Astrocyte of the spinal cord (primary cell): ENCODE measurements at places on chromosomes 4 and X.

DNA sequence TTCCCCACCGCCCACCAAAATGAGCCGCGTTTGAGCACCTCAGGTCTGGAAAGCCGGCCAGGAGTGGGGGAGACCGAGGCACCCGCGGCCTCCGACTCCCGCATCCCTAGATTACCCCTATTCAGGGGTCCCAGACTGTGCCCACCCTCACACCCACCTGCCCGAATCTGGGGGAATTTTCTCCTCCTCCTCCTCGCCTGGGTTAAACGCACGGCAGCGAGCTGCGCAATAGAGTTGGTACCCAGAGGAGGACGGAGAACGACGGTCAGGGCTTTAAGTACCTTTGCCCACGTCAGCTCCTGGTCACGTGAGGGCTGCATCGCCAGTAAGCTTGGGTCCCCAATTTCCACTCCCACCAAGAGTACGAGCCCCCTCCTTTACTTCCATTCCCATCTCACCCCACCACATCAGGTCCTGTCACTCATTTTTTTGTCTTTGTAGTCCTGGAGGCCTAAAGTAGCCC, at the start of gene ARMCX2:
TSS of gene ARMCX2 (minus strand) at position 250 of the 463 bp plus-strand sequence. CDS start 2,262 bp downstream, outside the sequence.
- DNase-seq: peak; percentile 53

DNA sequence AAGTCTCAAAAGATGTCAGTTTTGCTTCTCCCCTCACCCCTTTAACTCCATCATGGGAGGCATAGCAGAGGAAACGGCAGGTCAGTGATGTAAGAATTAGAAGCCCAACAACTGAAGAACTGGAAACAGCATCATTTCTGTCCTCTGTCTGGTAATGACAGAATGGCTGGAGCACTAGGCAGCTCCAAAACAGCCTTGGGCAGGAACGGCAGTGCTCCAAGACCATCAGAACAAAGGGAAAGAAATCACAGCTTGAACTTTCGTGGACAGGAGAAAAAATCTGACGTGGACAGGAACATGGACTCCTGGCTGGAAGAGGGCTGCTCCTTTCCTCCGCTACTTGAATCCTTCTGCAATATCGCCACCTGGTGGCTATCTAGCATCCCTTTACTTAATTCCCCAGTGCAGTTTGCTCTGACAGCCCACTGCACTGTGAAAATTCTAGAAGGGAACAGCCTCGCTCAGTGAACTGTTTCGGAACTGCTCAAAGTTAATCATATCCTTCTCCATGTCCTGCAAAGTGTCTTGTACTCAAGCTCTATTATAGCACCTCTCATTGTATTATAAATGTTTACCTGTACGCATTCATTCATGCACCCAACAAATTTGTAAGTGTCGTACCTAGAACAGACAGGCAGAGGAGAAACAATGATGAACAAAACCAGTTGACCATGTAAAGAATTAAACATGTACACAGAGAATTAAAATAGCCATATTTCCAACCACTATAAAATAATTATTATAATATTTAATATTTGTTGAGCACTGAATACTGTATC, 20.4 kb downstream of the SLC25A53 start:
- peak; percentile 89 for DNase-seq

DNA sequence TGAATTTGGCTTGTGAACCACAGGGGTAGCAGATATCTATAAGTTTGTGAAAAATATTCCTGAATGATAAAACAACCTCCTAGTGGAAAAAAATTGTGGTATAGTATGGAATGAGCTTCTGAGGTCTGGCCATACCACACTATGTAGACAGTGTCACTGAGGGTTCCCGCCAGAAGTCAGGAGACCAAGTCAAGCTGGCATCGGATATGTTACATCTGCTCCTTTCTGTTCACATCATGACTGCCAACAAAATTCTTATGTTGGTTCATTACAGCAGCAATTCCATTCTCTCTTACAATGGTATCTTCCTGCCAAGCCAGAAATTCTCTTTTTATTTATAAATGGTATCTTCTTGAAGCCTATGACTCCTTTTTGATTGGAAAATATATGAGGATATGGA, 273.0 kb downstream of the PPP3CA start:
- DNase-seq: no peak

GRCh38 chr4:11881364-11881763, 452.7 kb upstream of the HS3ST1 start:
- DNase-seq: no peak

GRCh38 chr4:134636338-134637051, 434.9 kb upstream of the PABPC4L start:
- DNase-seq: no peak

DNA sequence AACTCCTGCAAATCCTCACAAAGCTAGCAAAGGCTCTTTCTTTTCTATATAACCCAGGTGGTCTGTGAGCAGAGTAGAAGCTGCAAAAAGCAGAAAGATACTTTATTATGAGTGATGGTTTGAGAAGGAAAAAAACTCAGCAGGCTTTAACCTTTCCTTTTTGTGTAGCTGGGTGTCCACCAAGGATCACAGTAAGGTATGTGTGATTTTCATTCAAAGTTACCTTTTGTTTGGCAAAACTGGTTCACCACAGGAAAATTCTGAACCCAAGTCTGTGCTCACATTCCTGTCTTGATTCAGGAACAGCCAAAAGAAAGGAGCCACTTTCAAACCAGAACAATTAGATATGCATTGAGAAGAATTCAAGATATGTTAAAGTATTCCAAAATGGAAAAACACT, 35.7 kb downstream of the FRAS1 start:
- DNase-seq: no peak

GRCh38 chrX:78333521-78333920, 6.1 kb upstream of the CYSLTR1 start:
- DNase-seq: peak; percentile 1

DNA sequence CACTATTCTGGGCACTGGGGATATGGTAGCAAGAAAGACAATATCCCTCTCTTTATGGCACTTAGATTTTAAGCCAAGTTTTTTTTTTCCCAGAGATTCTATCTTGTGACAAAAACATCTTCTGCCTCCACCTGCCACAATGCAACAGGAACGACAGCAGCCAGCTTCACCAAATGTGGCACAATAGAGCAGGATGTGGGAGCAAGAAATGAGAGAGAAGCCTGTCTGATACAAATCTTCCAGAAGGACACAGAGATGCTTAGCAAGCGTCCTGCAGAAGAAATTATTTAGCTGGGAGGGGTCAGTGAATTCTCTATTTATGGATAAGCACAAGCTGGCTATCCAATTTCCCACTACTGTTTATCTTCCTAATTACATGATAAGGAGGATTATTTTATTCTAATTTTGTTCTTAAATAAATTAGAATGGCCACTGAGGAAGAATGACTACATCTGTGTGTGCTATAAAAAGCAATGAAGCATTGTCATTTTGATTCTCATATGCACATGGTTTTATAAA, 27.1 kb upstream of the ZNF330 start:
- no peak for DNase-seq

DNA sequence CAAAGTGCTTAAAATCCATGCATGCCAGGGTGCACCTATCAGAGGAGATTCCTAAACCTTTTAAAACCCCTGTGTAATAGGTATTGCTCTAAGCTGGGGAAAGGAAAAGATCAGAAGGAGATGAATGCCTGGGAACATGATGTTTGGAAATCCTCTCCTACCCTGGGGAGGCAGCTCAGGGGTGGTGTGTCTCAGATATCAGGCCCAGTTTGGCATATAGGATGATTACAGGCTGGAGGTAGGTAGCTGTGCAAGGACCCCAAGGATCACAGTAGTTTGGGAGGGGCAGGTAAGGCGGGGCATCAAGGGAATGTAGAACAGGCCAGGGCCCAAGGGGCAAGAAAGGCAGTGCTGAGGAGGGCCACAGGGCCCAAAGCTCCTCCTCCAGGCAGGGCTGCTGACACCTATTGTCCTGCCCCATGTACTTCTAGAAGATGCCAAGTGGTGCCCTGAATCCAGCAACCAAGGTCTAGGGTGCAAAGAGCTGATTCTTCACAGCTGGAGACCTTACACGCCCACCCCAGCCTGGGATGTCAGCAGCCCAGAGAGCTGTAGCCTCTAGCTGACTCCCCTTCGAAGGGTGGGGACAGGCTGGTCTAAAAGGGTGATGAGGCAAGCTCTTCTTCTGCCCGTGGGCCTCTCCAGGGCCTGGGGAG, 17.6 kb downstream of the SASH3 start:
- DNase-seq: no peak

DNA sequence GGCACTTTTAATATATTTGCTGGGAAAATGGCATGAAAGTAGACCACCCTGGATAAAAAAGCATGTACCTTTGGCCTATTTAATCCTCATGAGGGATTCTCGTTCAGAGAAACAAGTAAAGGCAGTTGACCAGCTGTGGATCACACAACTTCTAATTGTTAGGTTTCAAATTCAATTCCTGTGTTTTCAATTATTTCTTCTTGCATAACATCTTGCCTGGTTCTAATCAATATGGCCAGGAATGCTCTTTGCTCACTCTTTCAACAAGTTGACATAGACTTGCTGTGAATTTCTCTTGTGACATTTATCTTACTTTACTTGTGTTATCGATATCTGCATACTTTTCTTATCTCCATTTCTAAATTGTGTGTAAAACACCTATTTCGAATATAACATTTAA, 211.8 kb downstream of the SLC7A11 start:
- DNase-seq: no peak

- DNase-seq: peak; percentile 4
Measured at GRCh38 chr4:88320224-88320779, 35.9 kb upstream of the PPM1K start.
